ENCODE measurements at places on chromosomes 1 and 21.

GRCh38 chr1:84489766-84490165 is 10.7 kb downstream of the RPF1 start:
- no peak for DNase-seq

GRCh38 chr1:84000954-84001495 is 2.1 kb upstream of the TTLL7 start:
- DNase-seq = no peak

GRCh38 chr1:1556505-1556904 is 16.1 kb upstream of the TMEM240 start:
- no peak for DNase-seq

- no peak for DNase-seq
These were observed 406 bp downstream of the HTR1D start for GRCh38 chr1:23216771-23217420.

GRCh38 chr1:193705554-193705981 is 519.2 kb upstream of the B3GALT2 start:
- no peak for DNase-seq

- no peak for DNase-seq
These were observed 1.8 kb downstream of the ATP2B4 start for GRCh38 chr1:203628201-203629015.

DNA sequence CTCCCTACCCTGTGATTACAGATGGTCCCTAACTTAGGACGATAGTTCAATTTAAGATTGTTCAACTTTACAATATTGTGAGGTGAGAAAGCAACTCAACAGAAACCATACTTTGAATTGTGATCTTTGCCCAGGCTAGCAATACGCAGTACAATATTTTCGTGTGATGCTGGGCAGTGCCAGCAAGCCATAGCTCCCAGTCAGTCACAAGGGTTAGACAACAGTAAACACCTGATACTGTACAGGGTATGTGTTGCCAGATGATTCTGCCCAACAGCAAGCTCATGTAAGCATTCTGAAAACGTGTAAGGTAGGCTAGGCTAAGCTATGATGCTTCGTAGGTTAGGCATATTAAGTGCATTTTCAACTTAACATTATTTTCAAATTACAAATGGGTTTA is 11.9 kb downstream of the GPBP1L1 start:
- DNase-seq = no peak

GRCh38 chr1:215530401-215530984 is 36.6 kb upstream of the KCTD3 start:
- no peak for DNase-seq

GRCh38 chr1:15654091-15654690 is 29.9 kb upstream of the PLEKHM2 start:
- DNase-seq = no peak

DNA sequence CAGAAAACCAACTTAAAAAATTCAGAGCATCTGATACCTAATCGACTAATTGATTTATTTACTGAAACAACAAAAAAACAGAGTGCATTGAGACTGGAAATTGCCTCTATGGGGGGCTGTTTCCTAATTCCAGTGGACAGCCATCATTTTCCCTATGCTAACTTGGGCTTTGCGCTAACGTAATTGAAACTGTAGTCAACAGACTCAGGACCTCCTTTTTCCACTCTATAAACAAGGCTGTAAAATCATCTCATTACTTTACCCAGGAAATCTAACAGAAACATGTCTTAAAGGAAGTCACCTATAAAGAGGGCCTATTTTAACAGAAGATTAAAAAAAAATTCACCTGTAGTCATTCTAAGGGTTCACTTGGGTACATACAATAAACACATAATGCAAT is 2.1 kb downstream of the ERG start:
- DNase-seq = no peak

GRCh38 chr1:152869808-152870419 is 8.2 kb upstream of the SMCP start:
- peak; percentile 41 for DNase-seq

- no peak for DNase-seq
These were observed 19.7 kb downstream of the TP53BP2 start for GRCh38 chr1:223825767-223826748.

All from fibroblast of skin of left quadriceps (primary cell).